Epithelial cell of proximal tubule (primary cell): ENCODE measurements at places on chromosomes 6 and 20. TPM values are rescaled to one million over a fixed set of nuclear protein-coding genes. Genes with fewer than 3 reads are reported as not detected.

The FKBP5 gene
- 16.5 and 24.2 TPM in 2 replicates for total RNA-seq

DNA sequence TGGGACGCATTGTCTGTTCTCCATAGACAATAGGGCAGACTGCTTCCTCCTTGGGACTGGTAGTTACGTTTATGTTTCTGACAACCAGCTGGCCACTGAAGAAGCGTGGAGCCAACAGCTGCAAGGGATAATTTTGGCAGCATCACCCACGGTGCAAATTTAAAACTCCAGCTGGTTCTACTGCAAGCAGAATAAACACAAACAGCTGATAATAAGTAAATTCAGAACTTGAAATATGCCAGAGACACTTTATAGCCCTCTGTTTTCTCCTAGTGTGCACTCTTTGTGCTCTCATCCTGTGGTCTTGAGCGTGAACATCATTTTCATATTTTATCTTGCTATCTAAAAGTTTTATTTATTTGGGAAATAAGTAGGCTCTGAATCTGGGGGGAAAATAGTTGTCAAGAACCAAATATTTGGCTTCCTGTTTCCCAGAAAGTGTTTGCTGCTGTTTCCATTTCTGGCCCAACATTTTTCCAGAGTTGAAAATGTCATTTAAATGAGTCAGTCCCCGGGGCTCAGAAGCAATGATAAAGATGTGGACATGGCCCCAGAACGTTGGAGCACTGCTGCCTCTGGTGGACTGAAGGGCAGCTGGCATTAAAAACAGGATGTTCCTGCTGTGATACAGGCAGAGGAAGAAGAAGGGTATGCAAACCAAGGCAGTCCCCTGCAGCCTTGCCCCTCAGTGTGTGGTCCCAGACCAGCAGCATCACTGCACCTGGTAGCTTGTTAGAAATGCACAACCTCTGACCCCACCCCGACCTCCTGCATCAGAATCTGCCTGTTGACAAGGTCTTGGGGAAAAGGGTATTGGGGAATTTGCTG, 12.5 kb upstream of the THBD start:
- DNase-seq: no peak

The DACT2 gene
- 0.23 and 1.2 TPM in 2 replicates for total RNA-seq

- DNase-seq: no peak
These were observed 149.4 kb upstream of the MLIP start for GRCh38 chr6:53961679-53962370.

DNA sequence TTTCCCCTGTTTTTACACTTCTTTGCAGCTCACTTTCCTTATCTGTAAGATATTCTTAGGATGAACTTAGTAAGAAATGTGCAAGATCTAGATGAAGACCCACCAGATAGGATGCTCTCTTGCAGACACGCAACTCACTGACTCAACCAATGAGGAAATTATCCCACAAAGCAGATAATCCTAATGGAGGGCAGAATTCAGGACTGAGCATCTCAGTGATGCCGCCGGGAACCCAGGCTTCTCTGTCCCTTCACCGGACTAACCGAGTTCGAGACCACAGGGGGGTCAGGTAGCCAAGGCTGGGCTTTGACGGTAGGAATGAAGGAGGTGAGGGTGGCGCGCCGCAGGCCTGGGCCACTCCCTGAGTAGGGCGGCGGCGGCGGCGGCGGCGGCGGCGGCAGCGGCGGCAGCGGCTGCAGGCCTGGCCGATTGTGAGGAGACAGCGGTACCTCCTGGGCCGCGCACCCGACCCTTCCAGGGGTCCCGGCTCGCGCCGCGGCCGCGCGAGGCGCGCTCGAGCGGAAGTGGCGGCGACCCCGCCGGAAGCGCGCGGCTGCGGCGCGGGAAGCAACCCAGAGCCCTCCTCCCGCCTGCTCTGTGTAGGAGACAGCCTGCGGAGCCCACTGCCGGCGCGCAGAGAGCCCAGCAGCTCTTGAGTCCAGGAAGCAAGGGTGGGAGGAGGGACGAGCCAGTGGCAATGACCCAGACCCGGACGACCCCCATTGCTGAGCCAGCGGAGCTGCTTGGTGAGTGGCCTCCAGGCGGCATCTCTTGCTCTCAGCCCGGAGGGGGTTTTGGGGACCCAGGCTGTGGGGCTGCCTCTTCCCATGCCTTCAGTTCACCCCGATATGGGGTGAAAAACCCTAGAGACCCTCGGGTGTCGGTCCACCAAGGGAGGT, at the start of gene KHDC1:
KHDC1 (minus strand) TSS at position 526 of the 899 bp plus-strand sequence. CDS start 20,679 bp downstream, outside the sequence.
- no peak for DNase-seq

- DNase-seq: no peak
These were observed 316.6 kb downstream of the RFPL4B start for GRCh38 chr6:112663698-112664097.

The BTN1A1 gene
- total RNA-seq: 0.14 TPM in 1 of 2 replicates, not detected in the other

DNA sequence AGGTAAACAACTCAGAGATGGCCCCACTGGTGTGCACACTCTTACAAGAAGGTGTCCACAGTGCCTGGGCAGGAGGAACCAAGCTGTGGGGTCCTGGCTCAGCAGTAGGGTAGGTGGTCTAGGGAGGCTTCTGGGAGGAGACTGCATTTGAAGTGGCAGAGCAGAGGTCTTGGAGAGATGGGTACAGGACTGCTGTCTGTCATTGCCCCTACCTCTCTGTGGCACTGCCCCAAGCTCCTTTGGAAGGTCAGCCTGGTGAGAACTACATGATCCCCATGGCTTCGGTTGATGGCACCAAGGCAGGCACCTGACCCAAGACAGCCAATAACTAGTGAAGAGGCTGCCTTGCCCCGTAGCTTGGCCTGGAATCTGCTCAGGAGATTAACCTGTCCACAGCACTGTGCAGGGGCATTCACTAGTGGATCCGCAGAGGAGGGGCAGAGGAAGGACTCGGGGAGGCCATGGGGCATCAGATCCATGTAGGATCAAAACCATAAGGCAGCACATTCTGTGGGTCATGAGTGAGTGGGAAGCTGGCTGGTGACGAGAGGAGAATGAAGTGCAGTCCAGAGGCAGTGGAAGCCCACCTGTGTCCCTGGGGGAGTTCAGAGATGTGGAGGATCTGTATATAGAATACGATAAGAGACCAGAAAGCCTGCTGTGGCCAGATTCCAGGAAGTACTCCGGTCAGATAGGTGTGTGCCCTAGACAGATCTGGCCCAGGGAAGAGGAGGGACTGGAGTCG, 162.0 kb downstream of the GRM4 start:
- DNase-seq: no peak

The MANEA gene
- total RNA-seq: 8.9 and 14.4 TPM in 2 replicates

GRCh38 chr6:84867521-84867920, 103.1 kb upstream of the TBX18 start:
- DNase-seq: no peak

- DNase-seq: no peak
These were observed 2.7 kb upstream of the ASXL1 start for GRCh38 chr20:32355417-32355841.
